K562 (cell line): ENCODE measurements at places on chromosomes 5 and 9.

DNA sequence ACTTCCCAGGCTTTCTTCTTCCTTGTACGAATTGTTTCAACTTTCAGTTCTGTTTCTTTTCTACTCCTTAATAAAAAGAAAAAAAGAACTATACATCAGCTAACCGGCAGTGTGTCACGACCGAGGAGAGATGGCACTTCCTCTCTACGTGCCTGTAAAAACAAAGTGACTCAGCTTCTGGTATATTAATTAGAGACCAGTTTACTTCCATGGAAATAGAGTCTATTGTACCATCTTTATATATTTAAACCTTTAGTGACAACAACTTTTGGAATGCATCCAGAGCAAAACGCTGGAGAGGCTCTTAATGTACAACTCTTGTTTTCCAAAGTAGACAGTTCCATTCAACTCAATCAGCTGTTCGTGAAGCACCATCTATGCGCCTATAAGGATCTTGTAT is 94.5 kb upstream of the LIFR start:
- DNase-seq = no peak

GRCh38 chr5:128234928-128235641 is 151.5 kb downstream of the SLC12A2 start:
- no peak for DNase-seq

DNA sequence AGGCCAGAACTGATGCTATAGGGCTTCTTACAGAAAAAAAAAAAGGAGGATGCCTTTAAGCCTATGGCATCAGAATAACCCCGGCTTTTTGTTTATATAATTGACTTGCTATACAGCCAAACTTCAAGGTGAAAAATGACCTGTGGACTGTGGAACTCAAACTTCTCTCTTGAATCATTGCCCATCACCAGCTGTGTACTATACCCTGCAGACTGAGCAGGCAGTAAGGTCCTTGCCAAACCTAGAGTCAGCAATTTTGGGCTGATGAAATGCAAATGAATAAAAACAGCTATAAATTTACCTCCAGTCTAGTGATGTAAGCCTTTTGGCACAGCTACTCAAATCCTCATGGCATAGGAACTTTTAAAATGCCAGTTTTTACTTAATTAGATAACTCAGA is 44.5 kb upstream of the PPP3R2 start:
- DNase-seq = no peak

GRCh38 chr9:20980832-20981455 is 50.5 kb downstream of the HACD4 start:
- DNase-seq = no peak

GRCh38 chr5:65010841-65011240 is 242.1 kb downstream of the CWC27 start:
- no peak for DNase-seq
